ENCODE measurements at places on chromosomes 5 and 9. TPM values are rescaled to one million over a fixed set of nuclear protein-coding genes. Genes with fewer than 3 reads are reported as not detected.

The LTC4S gene
- total RNA-seq: 1.1 TPM

The ENTPD2 gene
- total RNA-seq: not detected

The PCDHA3 gene
- 0.36 TPM for total RNA-seq

The LURAP1L gene
- total RNA-seq: 3.9 TPM

The FOXD4L5 gene
- 0.09 TPM for total RNA-seq

The GFRA3 gene
- total RNA-seq: not detected

The ITGA2 gene
- total RNA-seq: 67.9 TPM

The PHF24 gene
- total RNA-seq: not detected

The ABLIM3 gene
- total RNA-seq: 31.1 TPM

The VLDLR gene
- total RNA-seq: 4.4 TPM

The C9orf43 gene
- total RNA-seq: 0.36 TPM

The PPP6C gene
- total RNA-seq: 16.2 TPM

The IRX1 gene
- 0.27 TPM for total RNA-seq

The OLFML2A gene
- 0.28 TPM for total RNA-seq

The CORO2A gene
- 0.18 TPM for total RNA-seq

The ORM2 gene
- total RNA-seq: not detected

The AGXT2 gene
- not detected for total RNA-seq

The BARHL1 gene
- not detected for total RNA-seq

The ACOT12 gene
- total RNA-seq: not detected

The C9orf50 gene
- total RNA-seq: 0.09 TPM

The NUP214 gene
- total RNA-seq: 15.0 TPM

The DHX29 gene
- 30.7 TPM for total RNA-seq

The NR6A1 gene
- total RNA-seq: 0.36 TPM

Measured in endothelial cell of coronary artery (primary cell).